ENCODE measurements at places on chromosomes 1 and 21.

DNA sequence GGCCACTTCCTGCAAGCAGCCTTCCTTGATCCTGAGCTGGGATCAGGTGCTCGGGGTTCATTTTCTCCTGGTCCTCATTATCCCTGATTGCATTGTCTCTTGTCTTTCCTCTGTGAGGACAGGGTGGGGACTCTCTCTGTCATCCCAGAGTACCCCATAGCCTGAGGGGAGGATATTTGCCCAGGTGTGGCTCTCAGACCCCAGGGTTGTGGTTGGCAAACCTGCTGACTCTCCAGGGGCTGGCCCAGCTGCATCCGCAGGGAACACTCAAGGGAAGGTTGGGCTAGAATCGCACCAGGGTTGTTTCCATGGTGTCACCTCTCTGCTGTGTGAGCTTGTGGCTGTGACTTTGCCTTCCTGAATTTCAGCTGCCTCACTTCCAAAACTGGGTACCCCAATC is 276.8 kb upstream of the C1orf174 start:
- peak; percentile 6 for DNase-seq

GRCh38 chr1:32062867-32063230 is 9.9 kb upstream of the TMEM39B start:
- DNase-seq, result no peak

DNA sequence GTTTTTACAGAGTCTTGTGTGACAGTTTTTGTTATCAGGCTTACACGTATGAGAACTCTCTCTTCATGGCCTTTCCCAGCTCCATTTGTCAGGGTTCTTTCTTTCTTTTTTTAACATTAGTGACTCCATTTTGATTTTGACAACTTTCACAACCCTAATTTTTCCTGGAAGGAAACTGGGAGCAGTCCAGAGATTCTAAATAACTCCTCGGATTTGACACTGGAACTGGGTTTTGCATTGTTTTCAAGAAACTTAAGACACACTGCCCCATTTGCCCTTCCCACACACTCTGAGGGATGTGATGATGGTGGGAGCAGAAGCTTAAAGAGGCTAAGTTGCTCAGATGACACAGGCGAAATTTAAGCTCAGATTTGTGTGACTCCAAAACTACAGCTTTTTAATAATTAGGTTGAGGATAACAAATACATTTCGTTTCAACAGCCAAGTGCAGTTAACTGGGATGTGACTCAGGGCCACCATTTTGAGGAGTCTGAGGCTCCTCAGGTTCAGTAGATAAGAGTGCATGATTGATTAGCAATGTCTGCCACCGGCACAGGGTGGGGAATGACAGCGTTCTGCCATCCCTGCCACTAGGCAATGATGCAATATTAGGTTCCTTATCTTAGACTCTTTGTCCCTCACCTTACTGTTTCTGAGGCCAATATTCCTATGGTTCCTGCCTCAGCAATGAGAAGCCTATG is 95.1 kb upstream of the ATP1A1 start:
- DNase-seq, result no peak

- DNase-seq, result no peak
Measured at GRCh38 chr21:34511787-34512455, at the start of gene KCNE1. Gene KCNE1, minus strand, starts transcription at chr21:34512210. Its CDS starts 62,576 bp downstream, at chr21:34449634.

- peak; percentile 33 for DNase-seq
Measured at GRCh38 chr1:155218854-155219591, 10.5 kb downstream of the MTX1 start.

- DNase-seq, result no peak
Measured at GRCh38 chr1:7581754-7582459, 189.2 kb upstream of the VAMP3 start.

DNA sequence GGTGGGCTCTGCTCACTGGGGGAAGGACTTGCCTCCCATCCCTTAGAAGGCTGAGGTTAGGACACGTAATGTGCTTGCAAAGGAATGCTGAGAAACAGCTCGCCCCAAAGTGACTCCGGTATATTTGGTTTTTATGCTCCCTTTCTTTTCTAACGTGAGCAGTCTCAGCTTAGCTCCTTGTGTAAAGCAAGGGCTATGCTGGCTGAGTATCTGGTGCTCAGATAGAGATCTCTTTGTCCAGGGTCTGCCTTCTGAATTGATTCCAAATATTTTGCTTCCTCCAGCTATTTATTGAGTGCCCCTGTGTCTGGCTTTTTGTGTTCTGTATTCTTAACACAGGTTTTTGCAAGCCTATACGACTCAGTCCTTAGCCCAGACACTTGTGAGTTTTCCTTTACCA is 94.5 kb upstream of the ARTN start:
- DNase-seq, result no peak

DNA sequence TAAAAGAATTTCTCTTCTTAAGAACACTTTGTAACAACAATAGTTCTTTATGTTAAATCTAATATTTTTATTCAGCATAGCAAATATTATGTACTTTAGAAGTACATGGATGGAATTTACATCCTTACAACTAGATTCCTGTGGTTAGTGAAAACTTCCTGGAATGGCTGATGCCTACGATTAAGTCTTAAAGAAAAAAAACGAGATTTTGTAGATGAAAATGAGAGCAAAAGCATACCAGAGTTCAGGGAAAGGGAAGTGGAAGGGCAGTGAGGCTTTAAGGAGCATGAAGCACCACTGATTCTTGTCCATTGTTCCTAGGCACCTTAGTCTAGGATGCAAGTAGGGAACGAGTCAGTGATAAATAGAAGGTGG is 26.7 kb downstream of the CFH start:
- DNase-seq, result no peak

GRCh38 chr1:21836010-21836409 is 23.9 kb downstream of the LDLRAD2 start:
- DNase-seq, result no peak

GRCh38 chr1:118039170-118039569 is 109.6 kb downstream of the WDR3 start:
- no peak for DNase-seq

Measured in activated CD4-positive, alpha-beta memory T cell treated with anti-CD3 and anti-CD28 coated beads, Interleukin-2, amount 10 ng/mL, durations not matched to agents 7 days and 5 days (primary cell).